ENCODE measurements at places on chromosomes 6 and 20. TPM values are rescaled to one million over a fixed set of nuclear protein-coding genes. Genes with fewer than 3 reads are reported as not detected.

Gene KCNK16
- polyA plus RNA-seq = not detected

Gene IL17F
- 0.56 TPM for polyA plus RNA-seq

Gene HLA-DRB1
- polyA plus RNA-seq = 49.0 TPM

Gene SUMO4
- 0.79 TPM for polyA plus RNA-seq

Gene FAM217B
- 20.4 TPM for polyA plus RNA-seq

Gene SLC12A5
- 2.6 TPM for polyA plus RNA-seq

Gene SMLR1
- polyA plus RNA-seq = 3.7 TPM

Gene SASH1
- polyA plus RNA-seq = 33.8 TPM

Gene C20orf144
- 0.32 TPM for polyA plus RNA-seq

Gene GPR63
- polyA plus RNA-seq = 3.4 TPM
